Breast epithelium (tissue), 4 donors: ENCODE measurements at places on chromosomes 12 and 14.

DNA sequence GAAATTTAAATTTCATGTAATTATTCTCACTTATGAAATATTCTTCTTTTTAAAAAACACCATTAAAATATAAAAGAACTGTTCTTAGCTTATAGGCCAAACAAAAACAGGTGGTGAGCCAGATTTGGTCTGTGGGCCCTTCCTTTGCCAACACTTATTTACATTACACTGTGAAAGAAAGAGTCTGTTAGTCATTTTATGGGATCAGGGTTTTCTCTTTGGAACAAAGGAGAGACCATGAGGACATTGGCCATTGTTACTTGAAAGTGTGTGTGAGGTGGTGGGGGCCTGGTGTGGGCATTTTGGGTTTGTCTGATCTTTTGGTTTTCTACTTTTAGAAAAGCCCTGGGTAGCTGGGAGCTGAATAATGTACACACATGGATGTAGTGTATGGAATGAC lies 62.7 kb downstream of the TTC6 start:
- H3K4me1 ChIP-seq: no peaks in the 10 kb centered on the region
- H3K27ac ChIP-seq: no peak overlapping the region
- H3K4me3 ChIP-seq: no peak overlapping the region
- DNase-seq: no peak

GRCh38 chr14:101033446-101034165 lies 130.1 kb upstream of the RTL1 start:
- no peaks in the 10 kb centered on the region for H3K4me1 ChIP-seq
- H3K27ac ChIP-seq: no peak overlapping the region
- no peak overlapping the region for H3K4me3 ChIP-seq

DNA sequence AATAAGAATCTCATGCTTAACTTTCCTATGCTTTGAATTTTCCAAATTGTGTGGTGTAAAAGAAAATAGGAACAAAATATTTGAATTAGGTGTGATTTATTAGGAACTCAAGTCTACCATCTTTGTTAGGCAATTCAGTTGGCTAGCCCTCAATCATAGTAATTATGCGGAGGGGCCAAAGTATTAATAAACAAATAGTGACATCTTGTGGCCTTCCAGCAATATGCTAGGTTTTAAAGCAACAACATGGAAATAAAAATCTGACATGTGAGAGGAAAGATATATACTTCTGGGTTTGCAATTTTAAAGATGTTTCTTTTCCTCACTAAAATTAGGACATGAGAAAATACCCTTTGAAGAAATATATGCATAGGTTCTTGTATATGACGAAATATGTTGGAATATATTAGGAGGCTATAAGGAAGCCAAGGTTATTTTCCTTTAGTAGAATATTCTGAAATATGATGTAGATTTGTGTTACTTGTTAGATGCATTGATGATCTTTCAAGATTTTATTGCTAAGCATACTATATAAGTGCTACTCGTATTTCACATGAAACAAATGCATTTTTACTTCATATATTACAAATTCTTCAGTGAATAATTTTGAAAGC lies 200.4 kb downstream of the PTPRO start:
- H3K27me3 ChIP-seq: no peaks in the 10 kb centered on the region
- DNase-seq: no peak
- H3K4me3 ChIP-seq: no peak overlapping the region
- H3K36me3 ChIP-seq: no peaks in the 10 kb centered on the region
- no peaks in the 10 kb centered on the region for H3K4me1 ChIP-seq

- no peaks in the 10 kb centered on the region for H3K36me3 ChIP-seq
- no peaks in the 10 kb centered on the region for H3K27me3 ChIP-seq
- DNase-seq: no peak
Measured at GRCh38 chr12:30384976-30385375, 310.7 kb downstream of the IPO8 start.

DNA sequence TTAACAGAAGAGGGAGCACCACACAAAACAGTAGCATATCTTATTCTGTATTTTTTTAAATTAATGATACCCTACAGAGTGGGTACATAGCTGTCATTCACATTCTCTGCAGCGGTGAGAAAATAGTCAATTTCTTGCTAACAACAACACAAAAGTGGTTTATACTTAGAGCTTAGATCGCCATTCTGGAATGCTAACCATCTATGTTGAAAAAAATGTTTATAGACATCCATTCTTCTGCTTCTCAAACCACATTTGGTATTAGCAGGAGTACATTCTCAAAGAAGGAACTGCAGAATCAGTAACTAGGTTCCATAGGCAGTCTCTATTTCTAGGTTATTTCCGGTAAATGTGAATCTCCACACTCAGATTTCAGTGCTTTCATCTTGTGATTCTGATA lies 185.9 kb downstream of the PPFIA2 start:
- no peaks in the 10 kb centered on the region for H3K27me3 ChIP-seq
- no peak overlapping the region for H3K4me3 ChIP-seq
- DNase-seq: no peak

- no peak for DNase-seq
- H3K36me3 ChIP-seq: no peaks in the 10 kb centered on the region
- H3K27ac ChIP-seq: no peak overlapping the region
- H3K4me3 ChIP-seq: no peak overlapping the region
- H3K27me3 ChIP-seq: peaks cover 3% of the 10 kb centered on the region
Measured at GRCh38 chr14:64841121-64841651, 38.5 kb downstream of the SPTB start.

DNA sequence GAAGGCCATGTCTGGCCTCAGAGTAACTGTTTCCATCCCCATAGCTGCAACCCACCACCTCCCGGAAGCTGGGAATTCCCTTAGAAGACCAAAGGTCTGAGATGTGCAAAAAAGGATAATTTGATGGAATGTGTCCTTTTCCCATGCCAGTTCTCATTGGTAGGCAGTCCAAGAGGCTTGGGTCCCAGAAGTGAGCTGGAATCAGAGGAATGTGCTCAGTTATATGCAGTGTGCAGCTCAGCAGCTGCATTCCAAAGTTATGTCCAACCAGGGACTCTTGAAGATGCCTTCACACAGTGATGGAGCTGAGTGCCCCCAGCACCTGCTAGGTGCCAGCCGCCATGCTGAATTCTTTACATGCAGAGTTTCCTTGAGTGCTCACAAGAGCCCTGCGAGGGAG lies 583.9 kb upstream of the TBX3 start:
- no peaks in the 10 kb centered on the region for H3K4me1 ChIP-seq
- H3K36me3 ChIP-seq: no peaks in the 10 kb centered on the region
- no peak for DNase-seq
- H3K27me3 ChIP-seq: no peaks in the 10 kb centered on the region

- no peak for DNase-seq
- no peaks in the 10 kb centered on the region for H3K36me3 ChIP-seq
Measured at GRCh38 chr14:53517270-53517960, 364.3 kb upstream of the DDHD1 start.

GRCh38 chr14:82642425-82642824 lies 1108.8 kb upstream of the SEL1L start:
- no peaks in the 10 kb centered on the region for H3K4me1 ChIP-seq
- no peak overlapping the region for H3K4me3 ChIP-seq
- H3K36me3 ChIP-seq: no peaks in the 10 kb centered on the region
- no peak overlapping the region for H3K27ac ChIP-seq
- no peaks in the 10 kb centered on the region for H3K27me3 ChIP-seq

DNA sequence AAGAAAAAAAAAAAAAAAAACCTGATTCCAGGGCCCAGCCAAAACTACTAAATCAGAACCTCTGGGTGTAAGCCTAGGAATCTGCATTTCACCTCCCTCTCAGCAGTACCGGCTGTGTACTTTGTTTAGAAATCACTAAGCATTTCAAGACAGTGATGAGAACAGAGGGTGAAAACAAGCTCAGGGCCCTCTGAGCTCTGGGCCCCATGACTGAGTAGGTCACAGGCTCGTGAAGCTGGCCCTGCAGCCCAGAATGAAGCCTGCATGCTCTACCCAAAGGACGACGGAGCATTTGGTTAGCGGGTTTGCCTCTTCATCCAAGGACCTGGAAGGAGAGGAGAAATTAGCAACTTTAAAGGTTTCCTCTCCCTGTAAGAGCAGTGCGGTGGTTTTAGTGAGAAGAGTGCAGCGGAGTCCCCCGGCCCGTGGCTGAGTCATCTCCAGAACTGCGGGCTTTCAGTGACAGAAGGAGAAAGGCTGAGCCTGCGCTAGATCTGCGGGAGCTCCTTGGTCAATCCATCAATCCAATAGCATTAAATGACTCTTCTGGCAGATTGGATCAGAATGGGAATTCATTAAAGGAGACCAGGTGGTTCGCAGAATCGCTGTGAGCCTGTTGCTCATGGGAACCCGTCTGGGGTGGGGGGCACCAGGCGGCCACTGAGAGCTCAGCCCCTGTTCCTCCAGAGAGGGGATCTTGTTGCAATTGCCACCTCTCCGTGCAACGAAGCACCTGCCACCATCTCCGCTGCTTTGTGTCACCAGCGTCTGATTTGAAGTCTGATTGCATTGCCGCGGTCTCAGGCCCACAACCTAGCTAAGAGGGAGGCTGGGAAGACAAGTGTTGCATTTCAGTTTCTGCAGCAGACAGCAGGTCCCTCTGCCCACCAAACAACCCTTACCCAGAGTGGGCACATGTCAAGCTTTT lies 7.3 kb downstream of the IL31 start:
- no peak overlapping the region for H3K4me3 ChIP-seq
- no peaks in the 10 kb centered on the region for H3K36me3 ChIP-seq
- H3K27ac ChIP-seq: no peak overlapping the region
- no peaks in the 10 kb centered on the region for H3K27me3 ChIP-seq
- H3K4me1 ChIP-seq: no peaks in the 10 kb centered on the region

GRCh38 chr14:97185186-97185585 lies 388.0 kb downstream of the VRK1 start:
- no peak for DNase-seq
- H3K27ac ChIP-seq: no peak overlapping the region
- H3K27me3 ChIP-seq: no peaks in the 10 kb centered on the region
- H3K4me3 ChIP-seq: no peak overlapping the region
- no peaks in the 10 kb centered on the region for H3K4me1 ChIP-seq

DNA sequence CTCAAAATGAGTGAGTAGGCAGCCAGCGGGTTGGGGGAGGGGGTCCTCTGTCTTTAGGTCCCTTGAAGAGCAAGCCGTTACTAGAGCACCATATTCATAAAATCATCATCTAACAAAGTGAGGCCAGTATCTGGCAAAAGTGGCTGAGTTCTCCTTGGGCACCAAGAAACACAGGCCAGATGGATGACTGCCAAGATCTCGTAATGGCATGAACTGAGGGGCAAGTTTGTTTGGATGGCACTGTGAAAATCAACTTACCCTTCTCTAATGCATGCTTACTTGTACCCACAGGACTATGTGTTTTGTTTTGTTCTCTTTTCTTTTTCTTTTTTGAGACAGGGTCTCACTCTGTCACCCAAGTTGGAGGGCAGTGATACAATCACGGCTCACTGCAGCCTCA lies 41.6 kb downstream of the GNPTAB start:
- no peak for DNase-seq
- no peaks in the 10 kb centered on the region for H3K4me1 ChIP-seq

DNA sequence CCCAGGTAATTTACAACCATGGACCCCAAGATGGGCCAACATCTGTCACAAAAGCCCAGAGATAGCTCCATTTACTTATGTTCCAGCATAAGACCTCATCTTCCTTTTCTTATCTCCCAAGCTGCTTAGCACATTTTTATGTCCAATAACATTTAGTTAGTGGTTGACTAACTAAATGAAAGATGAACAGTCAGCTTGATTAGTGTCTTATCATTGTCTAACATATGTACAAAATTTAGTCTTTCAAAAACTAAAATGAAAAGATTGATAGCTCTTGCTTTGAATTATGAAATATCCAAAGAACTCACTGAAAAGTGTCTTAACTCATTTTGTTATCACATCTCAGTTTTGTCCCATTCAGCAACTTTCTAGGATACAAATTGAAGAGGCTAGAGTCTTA lies 163.1 kb upstream of the EGLN3 start:
- H3K4me3 ChIP-seq: no peak overlapping the region
- no peak overlapping the region for H3K27ac ChIP-seq
- H3K27me3 ChIP-seq: no peaks in the 10 kb centered on the region
- no peak for DNase-seq
- H3K4me1 ChIP-seq: peaks cover 18% of the 10 kb centered on the region

- H3K27ac ChIP-seq: no peak overlapping the region
- no peak overlapping the region for H3K4me3 ChIP-seq
- H3K4me1 ChIP-seq: no peaks in the 10 kb centered on the region
- no peaks in the 10 kb centered on the region for H3K27me3 ChIP-seq
Measured at GRCh38 chr14:20490563-20490962, 14.8 kb upstream of the RNASE10 start.

GRCh38 chr12:7479771-7480170 lies 23.8 kb downstream of the CD163 start:
- H3K4me3 ChIP-seq: no peak overlapping the region
- no peak for DNase-seq
- H3K4me1 ChIP-seq: no peaks in the 10 kb centered on the region
- no peaks in the 10 kb centered on the region for H3K36me3 ChIP-seq

DNA sequence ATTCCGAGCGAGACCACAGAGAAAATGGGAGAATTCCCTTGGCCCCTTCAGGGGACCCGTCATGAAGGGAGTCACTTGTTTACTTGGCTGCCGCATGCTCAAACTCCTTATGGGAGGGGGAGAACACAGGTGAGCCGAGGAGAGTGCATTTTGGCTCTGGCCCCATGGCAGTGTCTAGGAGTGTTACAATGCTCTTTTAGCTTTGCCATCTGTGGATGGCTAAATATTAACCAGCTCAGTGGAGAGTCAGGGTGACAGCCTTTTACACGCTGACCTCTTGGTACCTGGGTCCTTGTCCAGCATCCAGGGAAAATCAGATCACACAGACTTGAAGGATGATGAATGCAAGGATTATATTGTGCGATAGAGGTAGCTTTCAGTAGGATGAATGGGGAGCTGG lies 146.4 kb upstream of the ATXN7L3B start:
- no peak for DNase-seq
- H3K36me3 ChIP-seq: no peaks in the 10 kb centered on the region

DNA sequence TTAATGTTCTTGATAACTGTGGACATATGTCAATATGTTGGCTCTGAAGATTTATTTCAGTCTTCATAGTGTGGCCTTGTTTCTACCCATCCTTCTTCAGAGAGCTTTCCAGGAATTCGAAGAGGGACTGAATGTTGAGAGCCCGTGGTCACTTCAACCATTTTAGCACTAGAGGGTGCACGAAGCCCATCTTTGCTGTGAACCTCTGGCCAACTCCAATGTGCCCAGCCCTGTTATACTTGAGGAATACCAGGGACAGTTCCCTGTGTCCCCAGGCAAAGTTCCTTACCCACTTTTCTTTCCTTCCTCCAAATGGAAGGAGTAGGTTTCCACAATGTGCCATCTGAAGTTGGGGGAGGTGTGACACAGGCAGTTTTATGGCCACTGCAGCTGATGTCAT lies 603.5 kb downstream of the RPL10L start:
- H3K4me3 ChIP-seq: no peak overlapping the region
- H3K27ac ChIP-seq: no peak overlapping the region

DNA sequence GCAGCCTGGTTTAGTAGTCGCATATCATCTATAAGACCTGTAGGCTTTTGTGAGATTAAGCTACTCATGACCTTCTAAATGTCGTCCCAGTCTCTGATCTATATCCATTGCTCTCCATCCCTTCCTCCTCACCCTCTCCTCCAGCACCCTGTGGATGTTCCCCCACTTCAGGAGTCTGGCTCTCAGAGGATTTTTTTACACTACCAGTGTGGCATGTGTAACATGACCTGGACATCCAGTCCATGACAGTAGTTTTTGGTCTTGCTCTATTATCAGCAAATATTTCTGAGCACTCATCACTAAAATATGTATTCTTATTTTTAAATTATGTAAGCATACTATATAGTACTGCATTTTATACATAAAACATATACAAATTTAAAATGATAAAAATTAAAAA lies 142.1 kb downstream of the DYRK2 start:
- H3K36me3 ChIP-seq: no peaks in the 10 kb centered on the region
- no peak overlapping the region for H3K27ac ChIP-seq
- no peaks in the 10 kb centered on the region for H3K4me1 ChIP-seq
- DNase-seq: no peak
